ENCODE measurements at places on chromosomes 6 and 20.

DNA sequence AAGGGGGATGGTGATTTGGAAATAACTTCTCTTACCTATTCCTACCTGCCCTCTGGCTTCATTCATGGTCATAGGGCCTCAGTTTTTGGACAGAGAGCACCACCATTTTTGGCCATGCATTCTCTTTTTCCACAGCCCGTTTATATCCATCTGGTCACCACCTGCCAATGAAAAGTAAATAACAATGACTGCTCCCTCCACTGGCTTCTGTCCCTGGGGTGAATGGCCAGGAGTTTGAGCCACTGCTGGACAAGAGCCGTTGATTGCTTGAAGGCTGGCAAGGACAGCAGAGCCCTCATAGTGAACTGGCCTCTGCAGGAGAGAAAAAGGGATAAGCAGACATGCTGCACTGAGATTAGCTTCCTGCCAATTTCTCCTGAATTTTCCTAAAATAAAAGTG lies 261.8 kb downstream of the ADGB start:
- no peak for DNase-seq

- no peak for DNase-seq
These were observed 138.1 kb upstream of the PTPN1 start for GRCh38 chr20:50371878-50372769.

GRCh38 chr20:21125072-21125848 lies 622 bp upstream of the KIZ start:
- no peak for DNase-seq

DNA sequence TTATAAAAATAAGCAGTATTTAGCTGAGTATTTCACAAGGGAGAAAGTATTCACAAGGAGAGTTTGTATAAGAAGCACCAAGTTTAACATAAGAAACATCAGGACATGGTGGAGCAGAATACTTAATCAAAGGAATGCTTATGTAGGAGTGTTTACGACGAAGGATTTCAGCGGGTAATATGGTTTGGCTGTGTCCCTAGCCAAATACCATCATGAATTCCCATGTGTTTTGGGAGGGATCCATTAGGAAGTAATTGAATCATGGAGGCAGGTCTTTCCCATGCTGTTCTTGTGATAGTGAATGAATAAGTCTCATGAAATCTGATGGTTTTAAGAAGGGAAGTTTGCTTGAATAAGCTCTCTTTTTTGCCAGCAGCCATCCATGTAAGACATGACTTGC lies 1099.1 kb upstream of the ADGRB3 start:
- no peak for DNase-seq

- no peak for DNase-seq
These were observed 597.0 kb downstream of the HTR1B start for GRCh38 chr6:76866091-76866915.

DNA sequence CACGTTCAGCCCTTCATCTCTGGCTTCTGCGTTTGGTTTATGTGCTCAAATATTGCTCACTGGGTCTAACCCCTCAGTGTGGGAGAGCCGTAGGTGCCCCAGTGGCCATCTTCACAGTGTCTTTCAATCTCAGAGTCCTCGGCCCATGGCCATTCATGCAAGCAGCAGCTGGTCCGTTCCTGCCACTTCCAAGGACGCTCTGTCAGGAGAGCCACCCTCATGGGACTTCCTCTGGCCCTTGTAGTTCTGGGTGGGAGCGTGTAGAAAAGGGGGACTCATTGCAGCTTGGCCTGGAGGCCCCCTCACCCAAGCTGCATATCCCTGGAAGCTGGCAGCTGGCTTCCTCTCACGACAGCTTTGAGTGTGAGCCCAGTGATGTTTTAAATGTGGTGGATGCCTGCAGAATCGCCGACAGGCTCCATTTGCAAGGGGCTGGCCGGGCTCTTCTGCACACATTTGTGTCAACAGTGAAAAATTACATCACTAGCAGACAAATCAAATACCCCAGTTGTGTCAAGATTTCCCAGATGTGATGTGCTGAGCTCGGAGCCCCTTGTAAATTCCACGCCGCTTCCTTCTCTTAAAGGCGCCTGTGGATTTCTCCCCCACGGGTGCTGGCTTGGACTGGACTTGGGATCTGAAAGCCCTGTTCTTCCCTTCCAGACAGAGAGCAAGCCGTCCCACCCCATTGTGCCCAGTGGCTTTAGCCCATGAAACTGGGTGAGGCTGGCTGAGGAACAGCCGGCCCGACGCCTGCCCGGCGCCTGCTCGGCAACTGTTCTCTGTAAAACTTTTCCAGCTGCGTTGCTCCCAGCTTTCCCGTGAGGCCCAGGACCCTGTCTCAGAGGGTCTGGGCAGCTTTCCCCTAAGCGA lies 360.1 kb downstream of the TAF4 start:
- DNase-seq = no peak

DNA sequence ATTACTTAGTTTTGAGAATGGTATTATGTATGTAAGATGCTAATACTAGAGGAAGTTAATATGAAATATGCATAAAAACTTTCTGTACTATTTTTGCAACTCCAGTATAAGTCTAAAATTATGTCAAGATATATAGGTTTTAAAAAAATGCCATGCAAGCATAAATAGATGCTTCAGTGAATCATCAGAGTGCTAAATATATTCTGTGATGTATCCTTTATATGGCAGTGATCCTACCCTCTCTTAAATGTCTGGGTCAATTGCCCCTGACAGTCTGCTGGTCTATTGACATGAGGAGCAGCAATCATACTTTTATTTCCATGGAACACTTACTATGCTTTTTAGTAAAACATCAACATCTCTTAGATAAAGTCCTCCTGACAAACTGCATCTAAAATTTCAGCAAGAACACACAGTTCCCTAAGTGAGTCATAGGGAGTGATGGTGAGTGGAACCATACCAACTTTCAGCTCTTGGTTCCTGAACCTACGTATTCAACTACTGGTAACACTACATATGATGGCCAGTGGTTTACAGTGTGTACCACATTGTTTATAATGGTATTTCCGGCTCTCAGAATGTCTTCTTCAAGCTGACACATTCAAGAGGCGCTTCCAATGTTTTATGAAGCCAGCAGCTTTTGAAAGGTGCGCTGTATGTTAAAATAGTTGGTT lies 928.7 kb upstream of the GJE1 start:
- no peak for DNase-seq

- DNase-seq = no peak
These were observed 75.3 kb downstream of the ELOVL2 start for GRCh38 chr6:10968776-10969175.

DNA sequence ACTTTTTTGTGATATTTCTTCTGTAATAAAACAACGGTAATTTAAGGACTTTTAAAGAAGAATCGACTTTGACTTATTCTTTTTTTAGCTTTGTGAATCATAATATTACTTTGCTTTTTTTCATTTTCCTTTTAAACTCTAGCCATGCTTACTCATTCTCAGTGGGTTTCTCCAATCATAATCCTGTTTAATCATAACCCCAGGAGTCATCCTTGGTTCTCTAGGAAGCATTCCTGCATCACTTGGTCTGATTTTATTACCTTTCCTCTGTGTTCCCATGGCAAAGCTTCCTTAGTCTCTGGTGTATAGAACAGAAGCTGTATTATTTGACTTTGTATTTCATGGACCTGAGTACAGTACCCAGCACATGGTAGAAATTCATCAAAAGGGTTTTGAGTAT lies 223.5 kb downstream of the CDKAL1 start:
- DNase-seq = no peak

GRCh38 chr20:35181731-35182130 lies 9.9 kb downstream of the PROCR start:
- DNase-seq = no peak

DNA sequence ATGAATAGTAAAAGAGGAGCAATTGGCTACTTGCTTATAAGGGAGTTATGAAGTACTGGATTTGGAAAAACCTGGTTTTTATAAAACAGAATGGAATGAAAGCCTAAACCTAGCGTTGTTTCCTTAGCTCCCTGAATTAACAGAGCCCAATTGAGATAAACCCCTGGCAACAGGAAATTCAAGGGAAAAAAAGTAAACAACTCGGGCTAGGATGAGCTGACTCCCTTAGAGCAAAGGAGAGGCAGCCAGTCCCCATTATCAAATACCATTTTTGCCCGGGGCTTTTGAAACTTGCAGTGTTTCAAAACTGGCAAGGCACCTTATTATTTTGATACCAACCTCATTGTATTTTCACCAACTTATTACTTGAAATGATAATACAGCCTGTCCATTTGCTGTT lies 587.5 kb downstream of the CD109 start:
- no peak for DNase-seq

- no peak for DNase-seq
These were observed 160.7 kb downstream of the FOXC1 start for GRCh38 chr6:1770435-1770843.

- no peak for DNase-seq
These were observed 83.0 kb downstream of the PHF20 start for GRCh38 chr20:35854713-35855348.

GRCh38 chr6:48564036-48564820 lies 453.2 kb upstream of the PTCHD4 start:
- no peak for DNase-seq

- no peak for DNase-seq
These were observed 62.2 kb downstream of the MYLK4 start for GRCh38 chr6:2688401-2689064.

DNA sequence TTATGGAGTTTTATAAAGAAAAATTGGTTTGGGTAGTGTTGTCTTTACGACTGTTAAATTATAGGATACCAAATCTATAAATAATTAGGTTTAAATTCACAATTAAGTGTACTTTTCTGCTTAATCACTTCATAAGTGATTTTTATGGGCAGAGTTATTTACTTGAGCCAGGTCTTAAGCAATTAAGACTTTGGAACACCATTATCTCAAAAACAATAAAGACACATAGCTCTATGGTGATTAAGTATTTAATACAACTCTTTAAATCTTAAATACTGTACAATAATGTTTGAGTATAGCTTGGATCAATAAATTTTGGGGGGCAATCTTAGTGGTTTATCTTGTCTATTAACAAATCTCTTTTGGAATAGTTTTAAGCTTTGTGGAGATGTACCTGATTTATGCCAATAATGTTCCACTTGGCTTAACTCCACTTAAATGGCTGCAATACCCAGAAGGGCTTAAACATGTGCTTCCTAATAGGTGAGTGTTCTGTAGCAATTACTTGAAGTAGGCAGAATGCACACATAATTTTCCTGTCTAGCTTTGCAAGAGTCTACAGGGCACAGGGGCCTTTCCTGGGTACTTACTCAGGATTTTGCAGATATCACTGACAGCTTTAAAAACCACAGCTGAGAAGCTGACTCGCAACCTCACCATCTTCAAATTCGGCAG lies 7.5 kb downstream of the FERMT1 start:
- DNase-seq = no peak

GRCh38 chr6:149060300-149060984 lies 257.1 kb upstream of the TAB2 start:
- DNase-seq = peak; percentile 27

DNA sequence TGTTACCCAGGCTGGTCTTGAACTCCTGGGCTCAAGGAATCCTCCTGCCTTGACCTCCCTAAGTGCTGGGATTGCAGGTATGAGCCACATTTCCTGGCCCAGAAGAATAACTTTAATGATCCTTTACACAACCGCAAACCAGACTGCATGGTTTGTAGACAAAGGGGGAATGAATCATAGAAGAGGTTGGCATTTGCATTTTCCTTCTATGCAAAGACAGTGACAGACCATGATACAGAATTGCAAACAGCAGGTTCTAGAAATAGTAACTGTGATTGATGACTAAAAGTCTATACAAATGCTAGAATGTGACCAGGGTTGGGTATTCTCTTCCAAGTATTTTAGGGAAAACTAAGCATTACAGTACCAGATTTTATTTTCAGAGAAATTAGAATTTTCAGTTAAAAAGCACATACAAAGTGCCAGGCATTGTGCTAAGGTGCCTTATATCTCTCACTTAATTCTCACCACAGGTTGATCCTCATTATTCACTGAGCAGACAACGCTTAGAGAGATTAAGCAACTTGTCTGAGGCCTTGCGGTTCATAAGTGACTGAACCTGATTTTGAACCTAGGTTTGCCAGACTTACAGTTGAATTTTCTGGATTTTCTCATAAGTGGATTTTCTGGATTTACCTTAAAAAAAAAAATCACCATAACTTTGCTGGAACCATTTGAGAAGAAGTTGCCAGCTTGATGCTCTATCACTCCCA lies 146.6 kb downstream of the ZFAND3 start:
- no peak for DNase-seq

DNA sequence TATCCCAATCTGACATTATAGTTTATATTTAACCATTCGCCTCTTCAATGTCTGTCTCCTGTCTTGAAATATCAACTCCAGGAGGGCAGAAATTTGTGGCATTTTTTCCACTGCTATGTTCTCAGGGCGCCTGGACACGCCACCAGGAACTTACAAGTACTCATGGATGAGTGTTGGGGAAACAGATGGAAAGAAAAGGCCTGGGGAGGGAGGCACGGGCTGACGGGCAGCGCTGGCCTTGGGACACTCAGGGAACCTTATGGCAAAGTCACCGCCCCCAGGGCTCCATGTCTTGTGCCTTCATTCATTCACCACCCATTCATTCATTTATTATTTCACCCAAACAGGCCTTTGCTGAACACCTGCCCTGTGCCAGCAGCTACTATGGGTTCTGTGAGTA lies 222.9 kb downstream of the PREX1 start:
- no peak for DNase-seq

DNA sequence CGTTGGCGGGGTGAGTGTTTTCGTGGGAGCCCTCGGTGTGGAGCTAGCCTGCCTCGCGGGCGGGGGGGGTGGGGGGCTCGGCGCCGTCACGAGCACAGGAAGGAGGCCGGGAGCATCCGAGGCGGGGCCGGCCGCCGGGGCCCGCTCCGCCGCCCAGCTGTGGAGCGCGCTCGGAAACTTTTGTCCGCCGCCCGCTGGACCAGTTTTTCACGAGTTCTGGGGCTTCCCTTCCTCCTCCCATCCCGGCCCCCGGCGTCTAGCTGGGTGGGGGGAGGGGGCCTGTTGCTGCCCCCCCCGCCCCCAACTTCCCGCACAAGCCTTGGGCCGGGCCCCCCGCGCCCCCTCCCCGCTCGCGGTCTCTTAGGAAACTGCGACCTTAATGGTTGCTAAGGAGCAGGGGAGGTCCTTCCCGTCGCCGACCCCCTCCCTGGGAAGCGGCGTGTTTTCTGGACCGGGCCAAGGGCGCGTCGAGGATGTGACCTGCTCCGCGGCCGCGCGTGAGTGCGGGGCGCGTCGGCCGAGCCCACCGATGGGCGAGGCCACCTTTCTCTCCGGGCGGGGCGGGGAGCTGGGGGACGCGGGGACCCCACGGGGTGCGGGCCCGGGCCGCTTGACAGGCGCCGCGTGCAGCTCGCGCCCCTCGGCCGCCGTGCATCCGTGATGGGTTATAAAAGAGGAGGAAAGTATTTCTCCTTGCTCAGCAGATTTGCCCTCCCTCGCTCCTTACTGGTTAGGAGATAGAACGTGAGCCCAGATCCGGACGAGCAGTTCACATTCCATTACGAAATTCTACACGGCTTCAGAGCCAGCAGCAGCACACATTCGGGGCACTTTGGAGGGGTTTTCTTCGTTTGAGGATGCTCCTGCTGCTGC lies 1.4 kb downstream of the RREB1 start:
- no peak for DNase-seq

GRCh38 chr6:149289192-149289781 lies 28.2 kb upstream of the TAB2 start:
- DNase-seq = no peak

- DNase-seq = no peak
These were observed 541.2 kb upstream of the FLRT3 start for GRCh38 chr20:14878676-14879019.
